ENCODE measurements at places on chromosomes 1 and 21.

DNA sequence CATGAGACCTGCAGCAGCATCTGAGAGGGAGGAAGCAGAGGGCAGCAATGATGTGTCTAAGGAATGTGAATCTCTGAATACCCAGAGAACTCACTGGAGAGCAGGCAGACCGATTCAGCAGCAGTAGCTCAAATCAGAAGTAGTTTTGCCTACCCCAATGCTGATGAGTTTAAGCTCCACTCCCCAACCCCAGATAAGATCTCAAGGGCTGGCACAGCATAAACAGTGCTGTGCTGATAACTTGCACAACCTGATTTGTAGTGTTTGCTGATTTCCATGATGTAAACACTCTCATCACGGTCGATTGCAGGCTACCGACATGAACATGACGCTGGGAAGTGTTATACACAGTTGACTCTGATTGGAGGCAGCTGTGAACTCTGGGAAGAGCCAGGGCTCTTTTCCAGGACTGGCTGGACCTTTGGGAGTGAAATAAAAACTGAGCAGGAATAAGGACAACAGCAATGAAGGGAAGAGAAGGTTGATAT, 11.2 kb upstream of the HMGCS2 start:
- no peak for DNase-seq

DNA sequence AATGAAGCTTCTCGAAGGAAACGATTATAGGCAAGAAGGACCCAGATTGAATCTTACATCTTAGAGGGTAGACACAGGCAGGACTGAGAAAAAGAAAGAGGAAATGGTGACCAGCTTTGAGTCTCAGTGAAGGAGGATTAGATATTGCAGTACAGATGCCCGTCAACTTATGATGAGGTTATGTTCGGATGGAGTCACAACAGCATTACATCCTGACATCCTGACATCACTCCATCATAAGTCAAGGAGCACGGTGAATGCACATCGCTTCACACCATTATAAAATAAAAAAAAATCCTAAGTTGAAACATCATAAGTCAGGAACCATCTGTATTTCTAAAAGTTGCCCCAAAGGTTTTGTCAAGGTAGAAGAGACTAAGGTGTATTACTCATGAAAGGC, 312.3 kb upstream of the PLXNA2 start:
- DNase-seq, result no peak

DNA sequence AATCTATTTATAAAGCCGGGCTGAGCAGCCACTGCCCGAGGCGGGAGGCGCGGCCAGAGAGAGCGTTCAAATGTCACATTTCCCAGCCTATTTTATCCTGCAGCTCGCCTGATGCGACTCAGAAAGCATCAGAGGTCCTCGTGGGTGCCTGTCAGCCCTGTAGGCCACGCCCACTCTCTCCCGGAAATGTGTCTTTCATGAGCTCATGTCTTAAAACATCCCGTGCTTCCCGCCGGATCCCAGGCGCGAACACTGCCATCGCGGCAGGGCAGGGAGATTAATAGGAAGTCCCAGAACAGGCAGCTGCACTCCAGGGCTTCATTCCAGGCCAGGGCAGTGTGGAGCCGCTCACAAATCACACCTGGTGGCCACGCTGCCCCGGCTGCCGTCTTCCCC, 117.5 kb downstream of the PRDM16 start:
- DNase-seq, result no peak

GRCh38 chr21:42518626-42519025, 5.0 kb downstream of the SLC37A1 start:
- no peak for DNase-seq

DNA sequence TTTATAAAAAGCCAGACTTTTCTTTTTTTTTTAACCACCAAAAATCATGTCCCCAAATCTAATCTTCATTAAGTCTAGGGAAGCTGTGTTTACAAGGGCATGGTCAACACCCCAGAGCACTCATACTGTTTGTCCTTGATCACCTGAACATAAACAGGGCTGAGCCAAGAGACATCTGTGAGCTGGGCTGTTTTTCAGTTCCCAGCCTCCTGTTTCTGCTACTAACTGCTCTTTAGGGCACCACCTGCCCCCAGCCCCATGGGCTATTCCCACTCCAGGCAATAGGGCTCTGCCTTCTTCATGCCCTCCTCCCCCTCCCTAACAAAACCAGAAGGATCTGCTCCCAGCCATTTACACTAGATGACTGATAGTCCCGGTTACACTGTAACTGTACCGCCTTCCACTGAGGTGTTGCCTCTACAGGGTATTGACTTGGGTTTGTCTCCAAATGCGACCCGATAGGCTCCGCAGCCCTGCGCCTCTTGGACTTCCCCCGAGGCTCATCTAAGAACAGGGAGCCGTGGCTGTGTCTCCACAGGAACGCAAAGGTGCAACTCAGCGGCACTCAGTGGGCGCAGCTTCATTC, 11.7 kb upstream of the SLC26A9 start:
- DNase-seq, result no peak

GRCh38 chr1:211531194-211532087, 39.5 kb upstream of the RD3 start:
- DNase-seq, result no peak

GRCh38 chr1:230270559-230271281, 155.4 kb downstream of the PGBD5 start:
- no peak for DNase-seq
